ENCODE measurements at places on chromosomes 3 and 15. TPM values are rescaled to one million over a fixed set of nuclear protein-coding genes. Genes with fewer than 3 reads are reported as not detected.

DNA sequence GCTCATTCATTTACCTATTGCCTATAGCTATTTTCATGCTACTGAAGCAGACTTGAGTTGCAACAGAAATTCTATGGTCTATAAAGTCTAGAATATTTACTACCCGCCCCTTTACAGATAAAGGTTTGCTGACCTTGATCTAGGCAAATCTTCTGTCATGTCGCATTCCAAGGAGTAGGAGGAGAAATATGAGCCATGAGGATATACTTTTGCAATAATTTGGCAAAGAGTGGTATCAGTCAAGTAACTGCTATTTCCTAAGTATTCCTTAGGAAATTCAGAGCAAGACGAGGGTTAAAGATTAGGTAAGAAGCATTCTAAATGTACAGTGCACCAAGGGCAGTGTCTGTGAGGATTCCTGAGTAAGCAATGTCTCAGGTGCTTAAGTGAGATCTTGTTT is 121.0 kb upstream of the NUDT16 start:
- no peak for DNase-seq

DNA sequence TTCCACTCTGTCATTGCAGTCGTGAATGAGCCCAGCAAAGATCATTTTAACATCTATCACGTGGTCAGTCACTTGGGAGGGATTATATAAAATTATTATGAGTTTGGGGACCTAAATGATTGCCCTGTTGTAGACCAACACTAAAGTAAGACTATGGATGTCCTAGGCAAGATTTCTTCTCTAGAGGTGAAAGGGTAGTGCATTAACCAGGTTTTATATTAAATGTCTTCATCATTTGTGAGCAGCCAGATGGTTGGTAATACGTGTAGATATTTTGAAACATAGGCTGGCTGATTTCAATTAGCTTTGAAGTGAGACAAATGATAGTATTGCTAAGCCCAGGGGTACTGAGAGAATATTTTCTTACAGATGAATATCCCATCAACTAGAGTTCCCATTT is 150.3 kb upstream of the TSPAN3 start:
- no peak for DNase-seq

DNA sequence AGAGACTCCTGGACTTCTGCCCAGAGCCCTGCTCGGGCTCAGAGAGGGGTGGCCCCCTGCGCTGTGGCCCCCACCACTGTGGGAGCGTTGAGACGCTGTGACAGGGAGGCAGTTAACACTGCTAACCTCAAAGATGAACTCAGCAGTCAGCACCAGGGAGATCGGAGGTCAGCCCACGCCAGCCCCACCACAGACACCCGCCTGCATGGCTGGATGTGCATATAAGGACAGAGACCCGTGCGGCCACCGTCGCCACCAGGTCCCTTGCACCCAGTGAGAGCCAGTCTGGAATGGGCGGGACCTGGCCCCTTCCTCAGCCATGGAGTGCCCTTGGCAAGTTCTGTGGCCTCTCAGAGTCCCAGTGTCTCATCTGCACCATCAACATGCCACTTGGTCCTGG is 48.5 kb upstream of the FURIN start:
- no peak for DNase-seq

- no peak for DNase-seq
Observed at GRCh38 chr3:16950282-16950681, 65.5 kb downstream of the PLCL2 start.

GRCh38 chr15:85744579-85744978 is 50.1 kb downstream of the KLHL25 start:
- no peak for DNase-seq

- DNase-seq = no peak
Observed at GRCh38 chr3:136444581-136444980, 194.4 kb downstream of the PCCB start.

DNA sequence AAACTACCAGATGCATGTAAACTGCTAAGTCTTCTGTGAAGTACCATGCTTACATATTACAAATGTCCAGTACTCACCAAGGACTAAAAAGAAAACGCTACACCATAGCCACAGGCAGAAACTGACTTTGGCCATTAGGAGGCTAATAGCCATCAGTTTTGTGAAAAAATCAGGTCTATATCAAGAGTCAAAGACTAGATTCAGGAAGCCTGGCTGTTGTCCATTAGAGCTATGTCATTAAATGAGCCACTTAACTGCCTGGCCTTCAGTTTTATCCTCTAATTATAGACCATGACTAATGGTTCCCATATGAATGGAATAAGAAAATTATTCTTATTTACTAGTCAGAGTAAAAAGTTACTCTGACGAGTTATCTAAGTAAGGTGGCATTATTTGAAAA is 144.1 kb downstream of the VPS13C start:
- no peak for DNase-seq

DNA sequence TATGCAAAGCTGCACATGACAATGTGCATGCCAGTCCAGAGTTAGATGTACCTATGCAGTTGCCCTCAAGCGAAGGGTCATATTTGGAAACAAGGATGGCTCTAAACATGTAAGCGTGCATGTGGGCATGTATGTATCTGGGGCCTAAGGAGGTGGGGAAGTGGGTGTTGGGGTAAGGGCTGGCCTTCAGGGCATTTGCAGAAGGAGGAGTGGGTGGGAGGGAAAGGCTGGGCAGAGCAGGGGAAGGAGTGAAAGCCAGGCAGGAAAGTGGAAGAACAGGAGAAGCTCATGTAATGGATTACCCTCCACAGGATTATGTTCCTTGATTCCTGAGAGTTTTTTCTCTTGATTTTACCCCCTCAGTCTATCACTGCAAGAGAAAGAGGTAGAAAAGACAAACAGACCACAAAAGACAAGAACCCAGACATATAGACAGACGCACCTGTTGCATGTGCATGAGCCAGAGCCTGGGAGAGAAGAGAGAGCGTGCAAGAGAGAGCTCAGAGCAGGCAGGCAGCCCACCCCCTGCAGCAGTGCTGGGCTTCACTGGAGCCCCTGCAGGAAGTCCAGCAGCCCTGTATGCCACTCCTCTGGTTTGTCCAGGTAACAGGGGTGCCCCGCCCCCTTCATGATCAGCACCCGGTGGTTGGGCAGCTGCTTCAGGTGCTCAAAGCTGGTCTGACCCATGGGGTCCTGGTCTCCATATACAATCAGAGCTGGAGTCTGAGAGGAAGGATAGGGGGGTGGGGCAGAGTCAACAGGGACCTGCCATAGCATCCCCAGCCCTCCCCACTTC is 1.8 kb upstream of the PCBP4 start:
- DNase-seq = peak; percentile 65

- no peak for DNase-seq
Observed at GRCh38 chr3:141087778-141088130, 36.6 kb downstream of the SPSB4 start.

GRCh38 chr15:96515371-96515770 is 184.9 kb downstream of the NR2F2 start:
- no peak for DNase-seq

DNA sequence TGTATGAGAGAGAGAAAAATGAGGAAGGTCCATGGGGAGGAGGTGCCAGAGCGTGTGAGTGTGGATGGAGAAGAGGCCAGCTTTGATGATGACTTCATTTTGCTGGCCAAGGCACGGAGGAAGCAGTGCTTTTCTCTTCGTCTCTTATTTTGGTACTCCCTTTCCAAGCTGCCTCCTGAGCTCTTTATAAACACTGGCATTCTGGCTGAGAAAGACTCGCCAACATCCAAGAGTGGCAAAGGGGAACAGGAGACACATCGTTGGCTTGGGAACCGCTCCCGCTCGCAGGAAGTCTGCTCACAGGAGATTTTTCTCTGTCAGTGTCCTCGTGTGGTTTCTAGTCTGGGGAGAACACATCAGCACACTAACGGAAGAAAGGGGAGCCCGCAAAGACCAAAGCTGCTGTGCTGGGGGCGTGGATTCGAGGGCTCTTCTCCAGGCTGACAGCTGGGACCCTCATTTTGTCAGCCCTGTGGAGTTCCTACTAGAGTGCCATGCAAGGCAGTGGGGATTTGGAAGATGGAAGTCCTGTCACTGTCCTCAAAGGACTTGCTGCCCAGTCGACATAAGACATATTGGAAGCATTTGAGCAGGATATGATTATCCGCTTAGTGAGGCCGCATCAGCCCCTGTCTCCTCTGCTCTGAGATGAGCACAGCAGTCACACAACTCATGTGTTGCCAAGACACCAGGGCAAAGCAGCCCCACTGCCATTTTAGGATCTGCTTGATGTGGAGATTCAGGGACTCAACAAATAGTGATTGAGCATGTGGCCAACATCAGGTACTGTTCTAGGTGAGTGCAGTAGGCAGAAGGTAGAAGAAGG is 8.0 kb upstream of the SEMA4B start:
- no peak for DNase-seq

DNA sequence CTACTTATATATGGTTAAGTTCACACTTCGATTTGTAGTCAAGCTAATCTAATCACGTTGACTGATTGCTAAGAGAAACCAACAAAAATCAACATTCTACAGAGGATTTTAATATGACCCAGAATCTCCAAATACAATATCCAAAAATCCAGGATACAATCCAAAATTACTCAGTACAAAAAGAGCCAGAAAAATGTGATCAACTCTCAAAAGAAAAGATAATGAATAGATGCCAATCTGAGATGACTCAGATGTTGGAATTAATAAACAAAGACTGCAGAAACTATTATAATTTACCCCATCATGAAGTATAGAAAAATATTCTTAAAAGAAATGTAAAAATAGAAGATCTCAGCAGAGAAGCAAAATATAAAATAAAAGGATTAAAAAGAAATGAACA is 22.3 kb downstream of the HACL1 start:
- no peak for DNase-seq

DNA sequence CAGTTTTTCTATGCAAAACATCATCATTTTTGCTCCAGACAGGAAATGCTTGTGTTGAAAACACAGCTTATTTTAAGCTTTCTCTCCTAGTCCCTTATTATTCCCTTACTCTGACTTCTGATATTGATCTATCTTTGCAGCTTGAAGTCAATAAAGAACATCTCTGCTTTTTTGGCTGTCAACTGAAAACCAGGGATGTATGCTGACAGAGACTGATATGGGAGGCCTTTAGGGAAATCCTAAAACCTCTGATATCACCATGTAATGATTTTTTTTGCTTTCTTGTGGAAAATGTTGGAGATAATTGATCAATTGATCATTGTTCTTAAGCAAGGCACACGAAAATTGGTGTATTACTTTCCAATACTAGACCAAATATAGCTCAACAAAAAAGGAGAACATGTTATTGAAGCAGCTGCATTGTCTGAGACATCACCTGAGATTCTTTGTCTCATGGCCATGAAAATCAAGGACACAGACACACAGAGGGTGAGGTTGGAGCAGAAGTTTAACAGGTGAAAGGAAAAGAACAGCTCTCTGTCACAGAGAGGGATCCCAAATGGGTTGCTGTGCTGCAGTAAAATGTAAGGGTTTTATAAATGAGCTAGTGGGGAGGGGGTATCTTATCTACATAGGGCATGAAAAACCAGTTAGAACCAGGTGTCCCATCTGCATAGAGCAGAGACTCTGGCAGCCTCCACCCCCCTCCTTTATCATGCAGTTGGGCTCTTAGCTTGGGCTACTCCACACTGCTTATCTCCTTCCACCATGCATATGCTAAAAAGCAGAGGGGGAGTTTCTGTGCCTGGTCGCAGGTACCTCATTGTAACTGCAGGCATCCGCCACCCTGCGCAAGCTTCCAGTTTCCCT is 17.0 kb upstream of the SENP7 start:
- DNase-seq = peak; percentile 63

GRCh38 chr3:58062472-58062871 is 54.2 kb downstream of the FLNB start:
- no peak for DNase-seq

- peak; percentile 69 for DNase-seq
Observed at GRCh38 chr15:61621146-61621545, 392.0 kb upstream of the RORA start.

GRCh38 chr3:47867451-47868044 is 64.6 kb downstream of the DHX30 start:
- no peak for DNase-seq

DNA sequence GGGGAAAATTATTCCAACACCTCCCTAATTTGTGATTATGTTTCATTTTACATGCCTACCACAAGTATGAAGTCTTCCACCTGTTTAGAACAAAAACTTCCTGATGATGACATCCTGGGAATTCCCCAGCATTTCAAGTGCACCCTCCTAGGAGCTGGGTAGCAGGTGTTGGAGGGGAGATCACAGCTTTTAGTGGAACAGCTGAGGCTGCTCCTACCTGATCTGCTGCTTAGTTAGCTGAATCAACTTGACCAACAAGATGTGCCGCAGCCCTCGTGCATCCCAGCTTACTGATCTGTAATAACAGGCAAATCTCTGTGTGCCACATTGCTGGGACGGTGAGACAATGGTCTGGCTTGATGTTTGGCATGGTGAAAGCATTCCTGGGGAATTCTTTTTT is 29.7 kb downstream of the TRAK1 start:
- peak; percentile 30 for DNase-seq

- DNase-seq = no peak
Observed at GRCh38 chr15:58015565-58015964, 49.9 kb downstream of the ALDH1A2 start.

DNA sequence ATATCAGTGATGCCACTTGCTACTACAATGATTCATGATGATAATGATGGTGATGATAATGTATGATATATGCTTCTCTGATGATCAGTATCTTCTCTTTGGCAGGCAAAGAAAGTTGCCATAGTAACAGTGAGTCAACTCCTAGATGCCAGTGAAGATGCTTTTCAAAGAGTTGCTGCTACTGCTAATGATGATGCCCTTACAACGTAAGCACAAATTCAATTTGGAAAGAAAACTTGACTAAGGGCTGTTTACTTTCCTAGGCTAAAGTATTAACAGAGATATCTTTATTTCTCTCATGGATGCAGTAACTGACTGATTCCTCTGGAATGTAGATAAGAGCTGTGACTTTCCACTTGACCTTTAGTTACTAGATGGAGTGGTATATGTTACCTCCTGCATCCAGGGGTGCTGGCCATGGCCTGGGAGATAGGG is 27.8 kb downstream of the ADGRG7 start:
- no peak for DNase-seq

DNA sequence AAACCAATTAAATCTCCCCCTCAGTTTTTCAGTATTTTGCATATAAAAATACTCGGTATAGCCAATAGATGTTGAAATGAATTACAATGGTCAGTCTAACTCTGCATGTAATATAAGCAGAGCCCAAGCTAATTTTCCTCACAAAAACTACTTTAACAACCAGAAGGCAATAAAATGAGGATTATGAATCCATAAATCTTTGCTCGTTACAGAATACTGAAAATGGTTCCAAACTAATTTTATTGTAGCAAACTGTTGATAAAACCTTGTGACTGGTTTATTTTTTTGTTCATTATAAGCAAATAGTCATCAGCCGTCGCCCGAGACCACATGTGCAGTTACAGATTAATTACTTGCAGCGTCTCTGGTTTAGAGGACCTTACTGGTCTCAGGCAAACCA is 183.2 kb downstream of the SSR3 start:
- DNase-seq = no peak

GRCh38 chr15:66251790-66252684 is 1.5 kb downstream of the MEGF11 start:
- peak; percentile 78 for DNase-seq

Gene TIPARP
- 10.2 TPM for total RNA-seq

Gene FURIN
- total RNA-seq = 15.7 TPM

Gene SLC9C1
- total RNA-seq = 0.97 TPM

Gene XYLB
- total RNA-seq = 3.0 TPM

Gene ROPN1
- 0.27 TPM for total RNA-seq

Gene GPX1
- total RNA-seq = 247 TPM

Gene TMEM207
- total RNA-seq = not detected

Gene CPB1
- total RNA-seq = not detected

Gene SYNPR
- total RNA-seq = 2.6 TPM

Gene GABRB3
- total RNA-seq = 119 TPM

Gene CTXN2
- total RNA-seq = not detected

All from GM23338 (cell line).